Right cardiac atrium (tissue), 5 donors: ENCODE measurements at places on chromosomes 7 and 10. TPM values are rescaled to one million over a fixed set of nuclear protein-coding genes. Genes with fewer than 3 reads are reported as not detected.

DNA sequence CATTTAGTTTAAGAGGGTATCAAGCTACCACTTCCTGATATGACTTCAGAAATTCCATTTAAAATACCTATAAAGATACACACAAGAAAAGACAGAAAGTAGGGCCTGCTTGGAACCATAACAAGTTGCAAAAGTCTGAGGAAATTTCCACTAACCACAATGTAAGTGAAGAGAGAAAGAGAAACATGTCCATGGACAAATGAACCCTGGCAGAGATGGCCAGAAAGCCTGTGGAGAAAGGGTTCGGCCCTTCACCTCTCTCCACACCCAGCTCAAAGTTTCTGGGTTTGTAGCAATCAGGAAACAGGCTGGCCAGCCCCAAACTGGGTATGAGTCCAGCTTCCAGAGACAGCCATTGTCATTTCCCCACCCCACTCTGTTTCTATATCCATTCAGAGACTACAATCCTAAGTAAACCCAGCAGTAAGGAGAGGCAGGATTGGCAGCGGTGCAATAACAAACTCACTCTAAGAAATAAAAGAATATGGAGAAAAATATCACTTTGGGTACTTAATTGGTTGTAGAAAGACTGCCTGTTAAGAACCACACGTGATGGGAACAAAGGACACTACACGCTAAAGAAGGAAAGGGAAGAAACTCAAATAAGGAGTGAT lies 71.1 kb downstream of the STK17A start:
- DNase-seq, result no peak

Gene PPP1R9A
- total RNA-seq, result 28.5 TPM

- DNase-seq, result peak; percentile 58
Measured at GRCh38 chr7:5230265-5231067, 40.4 kb downstream of the WIPI2 start.

DNA sequence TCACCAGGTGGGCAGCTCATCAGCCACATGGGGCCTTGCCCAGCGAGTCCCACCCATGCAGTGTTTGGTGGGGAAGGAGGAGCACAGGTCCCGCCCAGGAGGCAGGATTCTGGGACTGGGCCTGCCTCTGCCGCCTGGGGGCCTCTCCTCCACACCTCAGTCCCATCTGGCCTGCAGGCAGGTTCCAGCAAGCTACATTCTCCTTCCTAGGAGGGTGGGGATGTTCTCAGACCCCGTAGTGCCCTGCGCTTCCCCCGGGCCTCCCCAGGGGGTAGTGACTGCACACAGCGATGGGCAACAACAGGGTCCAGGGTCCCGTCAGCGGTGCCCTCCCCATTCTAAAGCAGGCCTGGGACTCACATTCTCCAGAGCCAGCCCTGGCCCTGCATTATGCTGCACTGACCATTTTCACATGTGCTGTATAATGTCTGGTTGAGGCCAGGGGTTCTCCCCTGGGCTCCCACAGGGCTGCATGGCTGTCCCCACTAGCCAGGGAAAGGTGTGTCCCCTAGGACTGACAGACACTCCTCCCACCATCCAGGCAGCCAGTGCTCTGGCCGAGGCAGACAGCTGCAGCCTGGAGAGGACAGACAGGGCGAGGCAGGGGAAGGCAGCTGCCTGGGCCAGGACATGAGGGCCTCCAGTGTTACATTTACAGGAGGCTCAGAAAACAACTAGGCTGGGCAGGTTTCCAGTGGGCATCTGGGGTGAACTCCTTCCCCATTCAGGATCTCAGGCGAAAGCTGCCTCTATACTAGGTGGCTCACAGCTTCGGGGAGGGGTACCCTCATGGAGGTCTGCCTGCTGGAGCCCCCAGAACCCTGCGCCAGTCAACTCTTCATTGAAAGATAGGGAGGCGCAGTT lies 9.3 kb downstream of the RASGEF1A start:
- DNase-seq, result no peak

DNA sequence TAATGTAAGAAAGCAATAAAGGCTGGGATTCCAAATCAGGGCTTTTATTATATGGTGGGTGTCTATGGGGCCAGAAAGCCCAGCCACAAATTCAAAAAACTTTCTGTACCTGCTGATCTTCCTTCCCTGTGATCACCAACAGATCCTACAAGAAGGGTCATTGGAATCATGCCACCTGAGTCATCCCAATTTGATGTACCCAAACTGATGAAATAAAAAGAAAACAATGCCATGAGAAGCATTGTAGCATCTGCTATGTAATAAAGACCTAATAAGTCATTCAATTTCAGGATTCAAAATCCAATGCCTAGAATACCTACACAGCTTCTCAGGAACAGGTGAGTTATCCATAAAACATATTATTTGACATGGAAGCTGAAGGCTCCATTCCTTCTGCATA lies 228.8 kb downstream of the DKK1 start:
- DNase-seq, result no peak

Gene ZNF488
- total RNA-seq, result not detected

GRCh38 chr10:72069751-72070526 lies 18.4 kb downstream of the SPOCK2 start:
- DNase-seq, result no peak

Gene NPFFR1
- total RNA-seq, result 0.03 TPM

DNA sequence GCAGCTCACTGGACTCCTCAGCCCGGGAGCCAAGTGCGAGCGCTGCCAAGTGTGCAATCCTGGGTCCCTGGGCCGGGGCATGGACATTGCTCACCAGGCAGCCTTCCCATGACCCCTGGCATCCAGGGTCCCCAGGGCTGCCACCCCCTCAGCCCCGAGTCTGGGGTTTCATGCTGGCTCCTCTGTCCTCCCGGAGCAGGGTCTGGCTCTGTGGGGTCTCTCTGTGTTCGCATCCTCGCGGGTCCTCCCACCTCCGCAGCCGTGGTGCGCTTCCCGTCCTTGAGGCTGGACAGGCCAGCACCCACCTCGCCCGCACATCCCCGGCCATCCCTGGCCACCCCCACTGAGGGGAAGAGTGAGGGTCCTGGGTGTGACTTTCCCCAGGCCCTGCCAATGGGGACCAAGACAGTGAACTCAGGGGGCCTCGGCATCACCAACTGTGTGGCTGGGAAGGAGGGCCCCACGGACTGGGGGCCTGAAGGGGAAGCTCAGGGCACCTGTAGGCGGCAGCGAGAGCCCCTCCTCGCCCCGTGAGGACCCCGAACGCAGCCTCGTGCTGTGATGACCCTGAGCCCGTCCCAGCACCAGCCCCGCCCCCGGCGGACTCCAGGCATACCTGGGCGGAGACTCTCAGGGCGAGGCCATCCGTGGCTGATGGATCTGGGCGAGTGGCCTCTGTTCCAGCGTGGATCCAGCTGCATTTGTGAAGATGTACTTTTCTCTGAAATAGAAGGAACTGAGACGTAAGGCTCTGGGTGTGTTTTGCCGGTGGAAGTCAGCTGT lies 50.3 kb upstream of the CFAP46 start:
- DNase-seq, result peak; percentile 7

DNA sequence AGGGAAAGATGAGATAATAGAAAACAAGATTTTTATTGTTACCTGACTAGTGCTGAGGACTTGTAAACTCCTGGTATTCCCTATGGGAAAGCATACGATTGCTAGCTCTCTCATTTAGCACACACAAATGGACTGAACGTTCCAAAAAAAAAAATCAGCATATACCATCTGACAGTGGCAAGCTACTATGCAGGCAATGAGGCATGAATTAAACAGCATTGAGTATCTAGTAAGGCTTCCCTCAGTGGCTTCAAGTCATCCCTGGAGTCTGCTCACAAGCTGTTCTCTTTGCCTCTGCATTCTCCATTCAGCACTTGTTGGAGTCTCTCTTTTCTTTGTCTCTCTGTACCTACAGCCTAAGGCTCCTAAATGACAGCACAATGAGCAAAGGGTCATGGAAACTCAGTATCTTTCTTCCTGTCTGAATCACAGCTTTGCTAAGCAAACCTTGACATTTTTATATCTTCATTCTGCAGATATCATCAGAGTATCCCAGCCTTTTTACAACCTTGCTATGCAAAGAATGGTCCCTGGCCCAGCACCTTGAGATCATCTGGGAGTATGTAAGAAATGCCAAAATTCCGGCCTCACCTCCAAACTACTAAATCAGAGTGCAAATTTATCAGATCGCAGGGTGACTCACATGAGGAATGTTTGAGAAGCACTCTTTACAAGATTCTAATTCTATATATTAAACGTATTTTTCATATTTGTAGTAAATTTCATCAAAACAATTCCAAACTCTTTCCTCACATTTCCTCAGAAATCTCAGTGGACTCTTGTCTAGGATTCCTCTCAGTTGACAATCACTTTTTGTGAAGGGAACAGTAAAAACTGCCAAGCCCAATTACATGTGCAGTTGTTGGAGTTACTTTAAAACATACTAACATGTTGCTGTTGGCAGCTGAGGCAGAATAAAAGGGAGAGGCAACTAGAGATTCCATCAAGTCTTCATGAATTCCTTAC lies 10.8 kb upstream of the LIPA start:
- no peak for DNase-seq

Gene ZNF365
- total RNA-seq, result 4.0 TPM

Gene ASB10
- total RNA-seq, result 10.8 TPM

- DNase-seq, result no peak
Measured at GRCh38 chr7:157219154-157219553, 80.4 kb downstream of the UBE3C start.

Gene TMEM213
- not detected for total RNA-seq

Gene SLC13A1
- not detected for total RNA-seq

DNA sequence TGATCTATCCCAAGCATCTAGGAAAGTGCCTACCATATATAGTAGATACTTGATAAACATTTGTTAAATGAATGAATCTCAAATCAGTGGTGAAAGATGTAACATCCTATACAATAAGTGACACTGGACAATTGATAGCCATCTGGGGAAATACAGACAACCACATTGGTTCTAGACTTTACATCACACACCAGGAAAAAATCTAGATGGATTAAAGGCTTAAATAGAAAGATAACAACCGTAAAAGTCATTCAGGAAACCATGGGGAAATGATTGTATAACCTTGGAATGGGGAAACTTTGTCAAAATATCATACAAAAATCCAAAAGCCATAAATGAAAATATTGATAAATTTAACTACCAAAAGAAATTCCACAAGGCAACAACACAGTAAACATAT lies 7.0 kb upstream of the GARIN1A start:
- no peak for DNase-seq

- peak; percentile 36 for DNase-seq
Measured at GRCh38 chr10:133143546-133143945, 16.5 kb upstream of the KNDC1 start.

Gene NSUN5
- 18.7 TPM for total RNA-seq

Gene CHAT
- total RNA-seq, result not detected

Gene FRMPD2
- 4.3 TPM for total RNA-seq

DNA sequence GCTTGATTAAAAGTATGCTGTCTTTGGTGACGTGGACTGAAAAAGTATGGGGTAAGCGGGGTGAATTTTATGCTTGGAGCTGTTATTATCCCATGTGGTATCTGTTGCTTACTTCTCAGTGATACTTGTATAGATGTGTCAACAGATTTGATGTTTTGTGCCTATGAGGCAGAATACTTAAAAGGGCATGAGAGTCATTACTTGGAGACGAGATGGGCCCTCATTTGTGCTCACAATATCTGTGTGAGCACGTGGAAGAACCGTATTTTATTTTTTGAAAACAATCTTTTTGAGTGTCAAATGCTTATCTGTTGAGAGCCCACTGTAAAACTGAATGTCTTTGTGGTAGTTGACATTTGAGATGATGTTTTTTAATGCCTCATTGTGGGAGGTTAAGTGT lies 281.9 kb downstream of the EXOC4 start:
- DNase-seq, result no peak

DNA sequence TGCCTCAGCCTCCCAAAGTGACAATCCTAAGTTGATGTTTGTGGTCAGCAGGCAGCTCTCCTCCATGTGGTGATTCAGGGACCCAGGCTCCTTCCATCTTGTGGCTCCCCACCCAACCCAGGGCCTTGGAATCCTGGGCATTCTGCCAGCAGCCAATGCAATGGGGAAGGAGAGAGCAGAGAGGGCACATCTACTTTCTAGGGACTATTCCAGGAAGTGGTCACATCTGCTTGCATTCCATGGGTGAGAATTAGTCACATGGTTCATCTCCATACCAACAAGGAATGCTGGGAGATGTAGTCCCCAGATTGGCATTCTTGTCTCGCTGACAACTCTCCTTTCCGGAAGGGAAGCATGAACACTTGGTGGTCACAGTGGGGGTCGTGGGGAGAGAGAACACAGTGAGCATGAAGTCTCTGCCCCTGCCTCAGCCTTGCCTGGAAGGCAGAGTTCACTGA lies 9.9 kb upstream of the SRRM3 start:
- no peak for DNase-seq

Gene KCND2
- total RNA-seq, result 0.18 TPM

- DNase-seq, result no peak
Measured at GRCh38 chr7:44772440-44772839, 23.8 kb downstream of the ZMIZ2 start.

Gene HOXA4
- 0.39 TPM for total RNA-seq

GRCh38 chr7:134910968-134911367 lies 75.3 kb upstream of the AGBL3 start:
- no peak for DNase-seq

- DNase-seq, result peak; percentile 67
Measured at GRCh38 chr10:126387931-126388911, at the start of gene ADAM12. ADAM12 (minus strand) TSS chr10:126388477; CDS start chr10:126388145, 332 bp downstream.

Gene DYDC1
- not detected for total RNA-seq

DNA sequence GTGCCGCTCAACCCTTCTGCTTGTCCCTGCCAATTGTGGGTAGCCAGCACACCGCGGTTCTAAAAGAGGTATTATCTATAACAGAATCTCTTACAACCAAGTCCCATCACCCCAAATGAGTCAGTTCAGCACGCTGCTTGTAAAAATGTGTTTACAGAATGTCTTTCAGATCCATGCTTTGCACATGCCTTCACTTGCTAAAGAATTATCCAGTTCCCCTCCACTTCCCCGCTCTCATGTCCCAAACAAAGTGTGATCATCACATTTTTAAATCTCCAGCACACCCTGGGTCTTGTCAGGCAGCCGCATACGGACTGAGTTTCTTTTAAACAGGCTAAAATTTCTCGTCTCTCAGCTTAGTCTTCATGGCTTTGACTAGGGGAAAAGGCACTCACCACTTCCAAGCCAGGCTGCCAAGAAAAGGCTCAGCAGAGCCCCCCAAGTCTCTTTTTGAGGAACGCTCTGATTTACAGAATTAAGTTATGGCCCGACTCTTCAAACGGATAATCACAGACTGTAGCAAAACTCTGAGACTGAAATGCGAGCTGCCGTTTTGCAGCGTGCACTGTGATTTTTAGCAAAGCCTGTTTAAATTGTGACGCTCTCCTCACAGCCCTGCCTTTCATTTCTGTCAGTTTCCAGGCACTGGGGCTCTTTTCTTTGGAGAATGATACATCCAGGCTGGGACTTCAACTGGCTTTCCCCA lies 29.8 kb upstream of the FGFR2 start:
- DNase-seq, result no peak

DNA sequence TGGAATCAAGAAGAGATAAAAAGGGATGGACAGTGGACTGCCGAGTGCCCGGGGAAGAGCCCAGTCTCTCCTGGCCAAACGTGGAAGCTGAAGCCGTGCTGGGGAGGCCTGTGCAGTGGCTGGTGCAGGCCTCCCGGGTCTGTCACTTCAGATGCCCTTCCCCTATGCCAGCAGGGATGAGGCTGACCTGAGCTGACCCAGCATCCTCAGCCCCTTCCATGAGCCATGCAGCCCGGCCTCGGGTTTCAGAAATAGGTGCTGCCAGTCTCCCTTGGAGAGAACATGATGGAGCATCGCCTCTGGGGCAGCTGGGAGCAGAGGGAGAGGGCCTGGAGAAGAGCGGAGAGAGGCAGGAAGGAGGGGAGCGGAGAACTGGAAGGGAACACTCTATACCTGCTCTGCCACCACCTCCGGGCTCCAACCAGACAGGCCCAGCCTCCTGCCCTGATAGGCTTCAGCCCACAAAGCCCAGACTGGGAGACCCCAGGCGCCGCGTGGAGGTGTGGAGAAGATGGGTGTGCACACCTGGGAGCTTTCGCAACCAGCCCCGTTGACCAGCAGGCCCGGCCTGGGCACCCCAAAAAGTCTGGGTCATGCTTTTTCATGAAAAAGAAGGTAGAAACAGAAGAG lies 68.6 kb upstream of the PPP2R2D start:
- no peak for DNase-seq
